ENCODE measurements at places on chromosomes 7 and 10.
A peak's percentile ranks its signal among the peaks of the same experiment; 100 is the strongest.

GRCh38 chr10:116803451-116804249 is 45.6 kb upstream of the ENO4 start:
- no peak for DNase-seq

- DNase-seq: no peak
Measured at GRCh38 chr7:75039166-75039565, 34.4 kb downstream of the RCC1L start.

DNA sequence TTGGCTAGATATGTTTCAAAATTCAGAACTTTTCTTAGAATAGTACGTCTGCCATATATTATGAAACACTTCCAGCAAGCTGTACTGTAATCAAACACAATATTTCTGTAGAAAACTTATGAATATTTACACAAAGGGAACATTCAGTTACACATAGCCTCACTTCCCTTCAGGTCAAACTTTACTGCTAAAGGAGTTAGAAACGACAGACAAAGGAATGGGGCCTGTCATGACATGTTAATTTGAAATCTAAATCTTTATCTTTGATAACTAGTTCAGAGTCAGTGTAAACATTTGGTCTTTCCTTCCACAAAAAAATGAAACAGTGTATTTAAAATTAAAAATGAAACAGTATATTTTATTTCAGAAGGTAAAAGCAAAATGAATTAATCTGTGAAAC is 1.0 kb upstream of the CROT start:
- no peak for DNase-seq

DNA sequence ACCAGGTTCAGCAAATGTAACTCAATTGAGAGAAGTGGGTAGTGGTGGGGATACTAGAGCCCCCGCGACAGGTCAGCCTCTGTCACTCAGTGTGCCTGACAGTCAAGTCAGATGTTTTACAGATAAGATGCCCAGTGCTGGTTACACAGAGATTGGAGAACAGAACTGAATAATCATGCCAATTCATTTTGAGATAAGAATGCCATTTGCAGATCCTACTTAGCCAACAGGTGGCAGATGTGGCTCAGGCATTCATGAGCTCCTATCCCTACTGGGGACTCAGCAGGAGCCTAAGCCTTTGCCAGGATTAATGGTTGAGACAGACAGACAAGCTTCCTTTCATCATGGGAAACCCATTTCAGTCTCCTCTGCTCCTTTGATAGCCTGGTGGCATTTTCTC is 137.8 kb downstream of the MAPK8 start:
- DNase-seq: no peak

- no peak for DNase-seq
Measured at GRCh38 chr7:129606803-129607202, 4.7 kb upstream of the NRF1 start.

GRCh38 chr10:75807456-75807855 is 376.0 kb downstream of the LRMDA start:
- no peak for DNase-seq

- DNase-seq: no peak
Measured at GRCh38 chr7:150665089-150665748, 20.3 kb upstream of the GIMAP2 start.

DNA sequence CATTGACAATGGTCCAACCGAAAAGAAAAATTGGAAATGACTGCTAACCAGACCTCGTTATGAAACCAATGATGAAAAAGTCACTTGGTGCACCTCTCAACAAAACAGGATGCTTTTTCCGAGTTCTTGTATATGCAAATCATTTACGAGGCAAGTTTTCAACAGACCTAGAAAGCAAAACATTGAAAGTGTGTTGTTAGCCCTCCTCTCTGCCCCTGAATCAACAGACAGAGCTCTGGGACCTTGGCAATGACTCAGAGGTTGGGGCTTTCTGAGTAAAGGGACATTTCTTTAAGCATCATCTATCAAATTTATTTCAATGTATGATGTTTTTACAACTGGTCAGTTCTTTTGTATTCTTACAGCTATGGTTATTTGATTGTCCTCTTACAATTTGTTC is 16.3 kb upstream of the DKK1 start:
- no peak for DNase-seq

GRCh38 chr7:6448943-6449543 is 1.3 kb upstream of the DAGLB start:
- DNase-seq: no peak

DNA sequence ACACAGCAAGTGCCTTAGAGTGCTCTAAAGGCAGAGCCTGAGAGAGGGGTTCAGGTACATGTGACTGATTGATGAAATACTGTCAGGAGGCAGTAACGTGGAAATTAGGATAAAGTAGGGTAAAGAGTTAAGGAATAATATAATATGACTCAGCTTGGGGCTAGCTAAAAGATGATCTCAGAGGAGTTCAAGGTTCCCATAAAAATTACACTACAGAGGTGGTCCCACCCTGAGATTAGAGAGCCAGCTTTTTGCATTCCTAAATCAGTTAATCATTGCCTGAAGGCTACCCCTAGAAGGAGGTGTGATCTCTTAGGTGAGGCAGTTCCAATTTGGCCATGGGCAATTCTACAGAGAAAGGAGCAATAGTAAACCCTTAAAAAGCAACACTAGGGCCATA is 5.8 kb downstream of the LIPJ start:
- no peak for DNase-seq

- DNase-seq: no peak
Measured at GRCh38 chr7:92832534-92833023, 3.8 kb downstream of the CDK6 start.

GRCh38 chr7:5429253-5429856 is 5.7 kb upstream of the TNRC18 start:
- no peak for DNase-seq

DNA sequence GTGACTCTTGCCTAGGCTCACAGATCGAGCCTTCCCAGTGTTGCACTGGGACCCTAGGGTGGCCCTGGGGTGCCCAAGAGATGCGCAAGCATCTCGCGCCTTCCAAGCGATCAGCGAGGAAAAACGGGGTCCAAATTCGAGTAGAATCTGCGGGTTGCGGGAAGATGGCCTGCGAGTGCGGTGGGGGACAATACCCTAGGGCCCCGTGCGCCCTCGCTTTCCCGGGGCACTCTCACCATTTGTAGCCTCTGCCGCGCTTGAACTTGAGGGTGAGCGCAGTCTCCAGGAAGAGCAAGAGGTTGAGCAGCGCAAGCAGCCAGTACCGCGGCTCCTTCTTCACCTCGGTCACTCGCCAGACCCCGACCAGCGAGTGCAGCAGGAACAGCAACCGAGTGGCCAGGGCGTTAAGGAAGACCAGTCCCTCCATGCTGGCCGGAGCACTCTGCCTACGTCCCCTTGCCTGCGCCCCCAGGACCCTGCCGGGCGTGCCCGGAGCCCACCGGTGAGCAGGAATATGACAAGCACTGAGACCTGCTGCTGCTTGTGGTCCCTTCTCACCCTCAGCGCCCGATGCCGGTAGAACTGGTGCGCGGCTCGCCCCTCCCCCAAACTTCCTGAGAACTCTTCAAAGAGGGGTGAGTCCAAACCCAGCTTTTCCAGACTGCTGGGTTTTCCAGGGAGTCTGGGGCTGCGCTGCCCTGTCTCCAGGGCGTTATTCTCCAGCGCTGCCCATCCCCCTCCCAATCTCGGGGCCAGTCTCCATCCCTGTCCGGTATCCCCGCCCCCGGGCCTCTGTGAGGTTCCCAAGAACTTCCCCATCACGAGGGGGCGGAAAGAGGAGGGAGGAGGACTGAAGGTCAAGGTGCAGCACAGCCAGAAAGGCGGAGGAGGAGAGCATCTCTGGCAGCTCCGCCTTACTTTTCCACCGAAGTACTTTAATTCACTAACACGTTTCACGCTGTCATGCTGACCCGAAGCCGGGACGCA is at the start of gene TMEM26:
Gene TMEM26 (minus strand): TSS at position 727 of the 987 bp plus-strand sequence. CDS start 300 bp downstream, at position 427.
- DNase-seq: no peak

DNA sequence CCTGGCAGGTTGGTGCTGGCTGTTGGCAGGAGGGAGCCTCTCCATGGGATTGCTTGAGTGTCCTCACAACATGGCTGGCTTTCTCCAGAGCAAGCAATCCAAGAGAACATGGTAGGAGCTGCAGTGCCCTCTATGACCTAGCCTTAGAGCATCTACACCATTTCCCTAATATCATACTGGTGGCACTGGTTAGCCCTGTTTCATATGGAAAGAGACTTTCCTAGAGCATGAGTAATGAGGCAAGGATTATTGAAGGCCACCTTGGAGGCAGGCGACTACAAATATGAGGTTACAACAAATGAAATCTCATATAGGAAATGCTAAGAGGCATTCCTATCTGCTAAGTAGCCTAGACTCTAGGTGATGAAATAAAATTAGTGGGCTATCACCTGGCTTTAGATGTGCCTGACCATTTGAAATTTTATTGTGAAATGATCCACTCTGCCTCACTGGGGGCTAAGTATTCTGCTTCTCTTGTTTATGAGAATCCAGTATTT is 153.6 kb downstream of the RGS10 start:
- DNase-seq: no peak

DNA sequence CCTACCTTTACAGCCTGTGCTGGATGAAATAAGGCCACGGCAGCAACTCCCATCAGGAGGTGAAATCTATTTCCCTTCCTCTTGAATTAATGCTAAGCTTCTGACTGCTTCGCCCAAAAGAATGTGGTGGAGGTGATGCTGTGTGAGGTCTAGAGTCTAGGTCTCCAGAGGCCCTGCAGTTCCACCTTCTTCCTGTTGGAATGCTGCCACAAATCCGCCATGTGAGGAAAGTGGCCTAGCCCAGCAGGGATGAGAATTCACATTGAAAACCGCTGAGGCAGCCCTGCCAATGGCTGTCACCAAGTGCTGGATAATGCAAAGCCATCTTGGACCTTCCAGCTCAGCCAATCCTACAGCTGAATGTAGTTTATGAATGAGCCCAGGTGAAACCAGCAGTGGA is 28.0 kb downstream of the RHOBTB1 start:
- DNase-seq: no peak

DNA sequence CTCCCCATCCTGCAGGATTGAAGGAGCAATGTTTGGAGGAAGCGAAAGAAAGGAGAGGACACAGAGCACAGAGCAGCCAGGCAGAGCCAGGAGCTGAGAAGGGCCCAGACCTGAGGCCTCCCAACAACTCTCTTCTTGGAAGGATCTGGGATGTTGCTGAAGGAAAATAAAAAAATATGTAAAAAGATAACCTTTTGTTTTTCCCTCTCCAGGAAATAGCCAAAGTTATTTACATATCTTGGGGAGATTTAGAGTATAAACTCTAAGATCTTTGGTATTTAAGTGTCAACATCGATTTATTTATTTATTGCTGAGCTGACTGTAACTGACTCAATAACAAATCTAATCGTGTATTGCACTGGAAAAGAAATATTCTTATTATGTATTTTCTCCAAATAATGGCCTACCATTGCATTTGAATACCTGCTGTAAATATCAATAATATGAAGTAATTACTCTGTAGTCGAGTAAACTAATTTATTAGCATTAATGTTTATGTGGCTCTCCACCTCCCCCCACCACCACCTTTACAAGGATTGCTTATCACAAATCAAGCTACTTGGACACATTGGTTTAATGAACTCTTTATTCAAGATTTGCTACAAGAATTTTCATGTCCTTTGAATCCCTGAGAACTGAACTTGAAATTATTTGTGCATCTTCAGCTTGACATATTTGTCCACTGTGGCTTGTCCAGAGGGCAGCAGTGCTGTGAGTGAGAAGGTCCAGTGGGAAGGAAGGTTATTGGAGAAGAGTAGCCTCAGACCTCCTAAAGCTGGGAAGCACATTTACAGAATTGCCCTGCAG is 1.8 kb upstream of the HOXA11 start:
- DNase-seq: no peak

GRCh38 chr7:119596651-119597050 is 676.3 kb upstream of the KCND2 start:
- DNase-seq: no peak

GRCh38 chr7:28114056-28114455 is 66.5 kb downstream of the JAZF1 start:
- DNase-seq: no peak

GRCh38 chr10:76576276-76576962 is 1061.2 kb downstream of the KCNMA1 start:
- no peak for DNase-seq

GRCh38 chr10:87657371-87657770 is 2.3 kb upstream of the PAPSS2 start:
- no peak for DNase-seq

- no peak for DNase-seq
Measured at GRCh38 chr10:42830237-42830636, 47.6 kb downstream of the BMS1 start.

GRCh38 chr7:73974101-73974947 is 53.6 kb upstream of the ELN start:
- DNase-seq: no peak

DNA sequence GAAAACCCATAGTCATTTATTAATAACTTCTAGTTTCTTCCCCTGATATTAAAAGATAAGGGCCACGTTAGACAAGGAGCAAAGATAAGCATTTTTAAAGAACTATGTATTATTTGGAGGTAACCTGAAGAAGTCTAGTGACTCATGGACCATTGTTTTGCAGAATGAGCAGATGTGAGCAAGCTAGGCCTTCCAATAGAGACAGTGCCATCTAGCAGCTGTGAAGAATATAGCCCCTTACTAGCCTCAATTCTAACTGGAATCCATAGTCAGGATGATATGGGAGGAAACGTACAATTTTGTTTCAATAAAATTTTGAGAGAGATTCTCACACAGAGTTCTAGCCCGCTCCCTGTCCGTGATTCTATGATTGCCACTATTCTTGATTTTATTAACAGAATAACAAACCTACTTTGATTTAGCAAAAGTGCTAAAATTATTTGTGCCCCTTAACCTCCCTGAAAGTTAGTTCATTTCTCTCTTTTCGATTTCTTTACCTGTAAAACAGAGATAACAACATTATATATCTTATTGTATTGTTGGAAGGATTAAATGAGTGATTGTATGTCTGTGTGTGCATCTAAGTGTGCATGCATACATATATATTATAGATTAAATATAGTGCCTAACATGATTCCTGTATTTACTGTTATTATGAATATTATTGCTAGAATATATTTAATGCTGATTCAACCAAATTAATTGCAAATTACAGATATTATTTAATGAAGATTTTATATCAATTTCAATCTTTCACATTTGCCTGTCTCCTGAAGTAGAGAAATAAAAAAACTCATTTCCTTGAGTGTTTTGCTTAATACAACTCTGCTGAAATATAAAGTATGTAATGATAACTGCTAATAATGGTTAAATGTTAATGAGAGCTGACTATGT is 22.7 kb downstream of the FAM237B start:
- no peak for DNase-seq

DNA sequence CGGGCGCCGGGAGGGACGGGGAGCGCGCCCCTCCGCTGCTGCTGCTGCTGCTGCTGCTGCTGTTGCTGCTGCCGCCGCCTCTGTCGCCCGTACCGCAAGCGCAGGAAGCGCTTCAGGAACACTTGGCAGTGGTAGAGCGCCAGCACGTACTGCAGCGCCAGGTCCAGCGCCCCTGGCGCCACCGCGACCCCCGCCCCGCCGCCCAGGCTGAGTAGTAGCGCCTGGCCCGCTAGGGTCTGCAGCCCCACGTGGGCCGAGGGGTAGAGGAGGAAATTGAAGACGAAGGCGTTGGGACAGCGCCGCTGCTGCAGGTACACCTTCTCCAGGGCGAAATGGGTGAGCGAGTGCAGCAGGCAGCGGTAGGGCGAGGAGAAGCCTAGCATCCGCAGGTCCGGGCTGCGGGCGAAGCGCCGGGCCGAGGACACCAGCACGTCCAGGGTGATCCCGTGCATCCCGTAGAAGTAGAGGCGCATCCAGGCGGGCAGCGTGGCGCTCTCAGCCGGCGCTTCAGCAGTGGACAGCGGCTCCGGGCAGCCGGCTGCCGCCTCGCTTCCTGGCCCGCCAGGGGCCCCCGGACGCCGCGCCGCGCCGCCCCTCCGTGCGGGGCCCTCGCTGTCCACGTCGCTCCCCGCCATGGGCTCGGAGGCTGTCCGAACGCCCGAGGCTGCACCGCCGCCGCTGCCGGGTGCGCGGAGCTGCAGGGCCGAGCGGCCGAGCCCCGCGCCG is at the start of gene TMEM229A:
Gene TMEM229A (minus strand): TSS at position 699 of the 726 bp plus-strand sequence. CDS start 64 bp downstream, at position 635.
- DNase-seq: peak; percentile 8

GRCh38 chr7:127393368-127394058 is 1.0 kb upstream of the ZNF800 start:
- DNase-seq: no peak

All from activated CD4-positive, alpha-beta T cell treated with anti-CD3 and anti-CD28 coated beads, Interleukin-2, amount 10 ng/mL, durations not matched to agents 7 days and 5 days (primary cell).